ENCODE measurements at places on chromosomes 5 and 9.

GRCh38 chr9:135281791-135282737 lies 194.6 kb downstream of the OLFM1 start:
- peak; percentile 34 for DNase-seq

DNA sequence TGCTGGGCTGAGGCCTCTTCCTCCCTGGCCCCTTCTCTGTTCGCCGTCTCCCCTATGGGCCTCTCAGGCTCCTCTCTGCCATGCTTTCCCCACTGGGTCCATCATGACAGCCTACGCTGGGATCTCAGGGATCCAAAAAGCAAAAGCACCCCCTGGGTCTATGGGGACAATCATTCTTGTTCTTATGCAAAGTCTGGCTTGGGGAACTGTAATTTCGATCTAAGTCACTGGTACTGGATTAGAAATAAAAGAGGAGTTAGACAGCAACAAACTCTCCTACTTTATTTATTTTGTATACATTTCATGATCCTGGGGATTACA lies 86.6 kb downstream of the SLC38A9 start:
- no peak for DNase-seq

DNA sequence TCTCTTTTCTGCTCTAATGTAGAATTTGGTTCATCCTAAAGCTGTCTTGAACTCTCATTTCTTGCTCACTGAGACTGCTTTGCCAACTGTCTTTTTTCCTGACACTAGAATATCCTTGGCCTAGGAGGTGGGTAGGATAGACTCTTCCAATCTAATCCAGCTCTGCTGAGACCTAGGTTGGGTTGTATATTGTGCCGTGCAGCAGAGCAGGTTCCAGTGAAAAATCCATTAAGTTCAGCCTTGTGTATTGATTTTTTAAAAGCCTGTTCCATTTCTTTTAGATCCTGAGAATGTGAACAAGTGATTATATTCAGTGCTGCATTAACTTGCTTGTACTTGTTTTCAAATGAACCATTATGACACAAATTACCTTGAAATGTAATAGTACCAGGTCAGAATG lies 539.6 kb downstream of the LRRC70 start:
- DNase-seq, result no peak

- no peak for DNase-seq
Observed at GRCh38 chr9:123370526-123371227, 14.7 kb downstream of the CRB2 start.

DNA sequence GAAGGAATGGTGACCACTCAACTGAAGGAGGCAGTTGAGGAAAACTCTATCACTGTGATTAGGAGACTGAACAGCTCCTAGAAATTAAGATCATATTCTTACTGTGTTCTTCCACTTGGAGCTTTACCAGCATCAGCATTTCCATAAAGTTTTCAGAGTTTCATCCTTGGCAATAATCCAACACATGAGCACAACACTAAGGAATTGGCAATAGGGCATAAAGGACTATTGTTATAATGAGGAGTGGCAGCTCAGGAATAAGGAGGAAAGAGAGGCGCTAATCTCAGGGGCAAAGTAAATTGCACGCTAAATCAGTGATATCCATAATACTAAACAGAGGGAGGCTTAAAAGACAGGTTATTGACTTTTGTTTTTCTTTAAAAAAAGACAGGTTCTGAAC lies 338.9 kb downstream of the EFNA5 start:
- DNase-seq, result peak; percentile 41

DNA sequence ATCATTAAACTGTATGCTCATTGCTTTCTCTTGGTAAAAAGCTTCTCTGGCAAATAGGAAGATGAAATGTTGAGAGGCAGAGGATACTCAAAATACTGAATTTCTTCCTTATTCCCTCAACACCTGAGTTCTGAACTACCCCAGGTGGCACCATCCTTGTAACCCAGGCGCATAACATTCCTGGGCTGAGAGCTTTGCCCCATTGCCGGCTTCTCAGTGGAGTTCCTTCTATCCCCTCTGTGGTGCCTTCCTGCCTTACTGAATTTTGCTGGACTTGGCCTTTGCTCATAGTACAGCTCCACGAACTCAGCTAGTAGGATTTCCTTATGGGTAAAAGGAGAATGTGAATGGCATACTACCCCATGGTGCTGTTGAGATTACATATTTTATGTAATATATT lies 54.7 kb downstream of the BASP1 start:
- no peak for DNase-seq

DNA sequence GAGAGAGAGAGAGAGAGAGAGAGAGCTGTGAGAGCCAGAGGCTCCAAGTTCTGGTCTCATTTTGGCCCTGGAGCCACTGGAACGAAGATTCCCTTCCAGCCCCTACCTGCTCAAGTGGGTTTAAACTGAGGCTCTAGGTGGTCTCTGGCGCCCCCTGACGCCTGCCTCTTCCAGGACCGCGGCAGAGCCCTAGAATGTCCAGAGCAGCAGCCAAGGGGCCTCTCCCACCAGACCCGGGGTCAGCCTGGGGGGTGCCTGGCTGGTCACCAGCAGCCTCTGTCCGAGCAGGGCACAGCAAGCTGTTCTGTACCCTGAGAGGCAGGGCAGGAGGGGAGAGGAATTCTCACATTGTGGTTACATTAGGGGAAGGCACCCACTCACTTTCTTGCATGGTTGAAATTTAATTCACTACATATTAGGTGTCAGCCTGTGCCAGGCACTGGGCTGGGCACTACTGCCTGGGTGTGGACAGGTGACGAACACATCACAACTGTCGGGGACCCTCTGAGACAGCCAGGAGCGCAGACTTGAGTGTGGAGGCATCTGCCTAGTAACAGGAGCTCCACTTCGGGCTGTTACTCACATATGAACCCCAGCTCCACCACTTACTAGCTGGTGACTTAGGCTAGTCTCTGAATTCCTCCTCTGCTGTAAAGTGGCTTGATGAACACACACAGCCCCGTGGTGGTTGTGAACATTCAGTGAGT lies 44.5 kb downstream of the AMBP start:
- peak; percentile 39 for DNase-seq

DNA sequence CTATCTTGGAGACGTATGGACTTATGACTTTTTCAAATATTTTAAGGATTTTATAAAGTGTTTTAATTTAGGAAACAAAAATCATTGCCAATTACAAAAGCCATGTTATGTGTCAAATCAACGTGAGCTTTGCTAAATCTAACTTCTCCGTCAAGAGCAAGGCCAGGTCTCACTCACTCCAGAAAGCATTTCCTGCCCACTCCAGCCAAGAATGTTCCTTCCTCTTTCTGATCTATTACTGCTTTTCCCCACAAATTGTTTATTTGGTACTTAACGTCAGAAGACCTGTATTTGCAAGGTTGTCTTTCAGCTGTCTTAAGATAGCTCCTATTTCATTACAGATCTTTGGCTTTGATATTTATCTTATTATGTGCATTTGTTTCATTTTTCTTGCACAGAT lies 193.5 kb upstream of the HAPLN1 start:
- peak; percentile 67 for DNase-seq

- no peak for DNase-seq
Observed at GRCh38 chr9:75712700-75713099, 177.8 kb upstream of the PCSK5 start.

GRCh38 chr5:54457094-54457862 lies 1.8 kb downstream of the HSPB3 start:
- peak; percentile 62 for DNase-seq

DNA sequence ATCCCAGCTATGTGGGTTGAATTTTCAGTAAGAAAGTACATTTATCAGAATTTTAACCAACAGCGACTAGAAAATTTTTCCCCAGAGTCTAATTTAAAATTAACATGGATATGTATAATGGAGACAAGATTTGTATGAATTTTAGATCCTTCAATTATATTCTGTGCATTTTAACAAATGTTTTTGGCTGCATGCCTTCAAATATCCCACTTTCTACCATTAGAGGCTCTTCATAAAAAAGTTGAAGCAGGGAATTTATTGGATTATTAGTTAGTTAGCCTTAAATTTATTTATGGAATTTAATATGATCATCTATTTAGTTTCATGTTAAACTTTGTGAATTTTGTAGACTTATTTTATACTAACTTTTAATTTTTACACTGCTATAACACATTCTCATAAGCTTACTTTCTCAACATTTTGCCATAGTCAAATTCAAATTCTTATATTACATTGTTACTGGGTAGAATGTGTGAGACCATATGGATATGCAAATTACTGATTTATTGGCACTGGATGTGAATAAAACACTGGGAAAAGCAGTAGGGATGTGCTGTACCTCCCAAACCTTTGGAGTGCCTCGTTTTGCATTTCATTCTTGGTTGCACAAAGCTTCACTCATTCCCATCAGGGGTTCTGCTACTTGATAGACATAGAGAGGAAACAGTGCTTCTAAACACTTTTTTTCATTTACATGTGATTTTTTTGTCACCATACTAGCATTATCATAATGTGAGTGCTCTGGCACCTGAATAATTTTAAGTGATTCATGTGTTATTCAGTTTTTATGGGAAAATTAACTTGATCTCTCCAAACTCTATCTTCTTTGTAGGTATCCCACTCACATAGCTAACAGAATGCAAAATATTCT lies 491.8 kb upstream of the COX7C start:
- DNase-seq, result no peak

DNA sequence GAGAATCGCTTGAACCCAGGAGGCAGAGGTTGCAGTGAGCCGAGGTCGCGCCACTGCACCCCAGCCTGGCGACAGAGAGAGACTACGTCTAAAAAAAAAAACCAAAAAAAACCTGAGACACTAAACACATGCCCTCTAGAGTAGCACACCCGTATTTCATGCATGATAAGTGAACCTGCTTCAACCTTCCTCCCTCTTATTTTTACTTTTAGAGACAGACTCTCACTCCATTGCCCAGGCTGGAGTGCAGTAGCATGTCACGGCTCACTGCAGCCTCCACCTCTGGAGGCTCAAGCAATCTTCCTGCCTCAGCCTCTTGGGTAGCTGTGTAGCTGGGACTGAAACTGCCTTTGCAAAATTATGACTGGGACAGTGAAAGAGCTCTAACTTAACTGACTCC lies 17.6 kb upstream of the NANS start:
- DNase-seq, result no peak

- DNase-seq, result no peak
Observed at GRCh38 chr5:149870232-149870631, 74.4 kb downstream of the PDE6A start.

DNA sequence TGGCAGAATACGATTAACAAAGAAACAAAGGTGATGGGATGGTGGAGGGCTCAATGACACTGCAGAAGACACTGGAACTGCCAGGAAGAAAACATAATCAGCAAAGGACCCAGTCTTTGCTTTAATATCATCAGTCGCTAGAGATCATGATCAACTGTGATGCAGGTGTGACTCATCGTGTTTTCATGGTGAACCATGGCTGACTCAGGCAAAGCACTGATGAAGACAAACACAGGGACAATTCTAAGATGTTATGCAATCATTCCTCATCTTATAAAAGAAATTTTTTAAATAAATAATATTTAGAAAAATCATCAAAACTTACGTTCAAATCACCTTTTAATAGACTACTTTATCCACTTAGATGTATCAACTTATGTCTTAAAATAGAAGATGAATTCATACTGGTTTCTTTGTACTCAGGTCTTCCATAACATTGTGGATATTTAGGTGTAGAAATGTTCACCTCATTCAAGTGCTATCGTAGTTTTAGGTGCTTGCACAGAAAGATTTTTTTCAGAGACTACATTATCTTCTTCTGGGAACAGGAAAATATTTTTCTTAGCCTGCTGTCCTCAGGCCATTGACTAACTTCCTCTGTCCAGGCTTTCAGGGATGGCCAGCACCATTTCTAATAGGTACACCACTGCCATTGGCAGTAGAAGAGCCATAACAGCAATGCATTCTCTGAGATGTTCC lies 673.4 kb upstream of the MEF2C start:
- peak; percentile 34 for DNase-seq

DNA sequence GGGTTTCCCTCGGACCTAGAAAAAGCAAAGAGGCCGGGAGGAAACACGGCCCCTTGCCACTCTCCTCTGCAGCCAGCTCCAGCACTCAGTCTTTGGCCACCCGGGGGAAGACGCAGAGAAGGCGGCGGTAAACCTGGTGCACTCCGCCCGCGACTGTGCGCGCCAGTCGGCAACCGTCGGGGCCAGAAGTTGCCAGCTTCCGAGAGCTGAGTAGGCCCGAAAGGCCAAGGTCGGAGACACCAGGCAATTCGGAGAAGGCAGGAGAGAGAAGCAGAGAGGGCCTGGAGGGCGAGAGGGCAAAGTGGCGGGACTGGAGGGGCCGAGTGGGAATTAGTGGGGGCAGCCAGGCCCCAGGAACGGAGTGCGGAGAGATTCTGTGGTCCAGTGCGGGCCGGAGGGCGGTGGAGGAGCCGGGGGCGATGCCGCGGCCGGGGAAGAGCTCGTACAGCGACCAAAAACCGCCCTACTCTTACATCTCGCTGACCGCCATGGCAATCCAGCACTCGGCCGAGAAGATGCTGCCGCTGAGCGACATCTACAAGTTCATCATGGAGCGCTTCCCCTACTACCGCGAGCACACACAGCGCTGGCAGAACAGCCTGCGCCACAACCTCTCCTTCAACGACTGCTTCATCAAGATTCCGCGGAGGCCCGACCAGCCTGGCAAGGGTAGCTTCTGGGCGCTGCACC lies at the start of gene FOXB2:
TSS of gene FOXB2 (plus strand) at position 420 of the 690 bp plus-strand sequence. CDS start at position 420, 0 bp downstream.
- no peak for DNase-seq

DNA sequence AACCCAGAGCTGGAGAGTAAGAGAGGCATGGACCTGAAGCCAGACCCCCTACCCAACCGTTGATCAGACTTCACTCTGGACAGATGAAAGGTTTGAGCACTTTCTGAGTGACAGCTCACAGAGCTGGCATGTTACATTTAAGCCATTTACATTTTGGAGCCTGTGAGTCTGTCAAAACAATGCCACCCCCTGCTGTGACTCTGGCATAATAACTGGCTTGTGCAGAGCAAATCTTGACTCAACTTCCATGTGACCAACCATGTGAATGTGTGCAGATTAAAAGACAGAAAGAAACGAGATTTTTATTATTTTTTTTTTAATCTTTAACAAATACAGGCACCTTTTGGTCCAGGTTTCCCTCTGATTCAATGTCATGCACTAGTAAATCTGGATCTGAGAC lies 48.5 kb downstream of the MFAP3 start:
- no peak for DNase-seq

- peak; percentile 61 for DNase-seq
Observed at GRCh38 chr5:52989781-52990527, 802 bp downstream of the ITGA2 start.

DNA sequence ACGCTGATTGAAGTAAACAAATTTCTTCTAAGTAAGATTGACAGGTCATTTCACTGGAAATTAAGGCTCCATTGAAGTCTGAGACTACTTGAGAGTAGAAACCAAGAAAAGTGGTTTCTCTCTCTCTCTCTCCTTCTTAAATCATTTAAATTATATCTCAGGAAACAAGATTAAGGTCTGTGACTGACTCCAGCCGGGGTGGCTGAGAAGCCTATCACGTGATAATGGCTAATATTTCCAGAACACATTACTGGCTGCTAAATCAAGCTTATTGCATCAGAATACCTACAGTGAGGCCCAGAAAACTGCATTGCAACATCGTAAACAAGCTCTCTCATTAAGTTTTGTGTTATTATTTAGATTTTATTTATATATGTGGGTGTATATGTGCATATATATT lies 88.4 kb downstream of the PTCD2 start:
- peak; percentile 60 for DNase-seq

- DNase-seq, result no peak
Observed at GRCh38 chr5:139795074-139796001, at the start of gene PSD2. Gene PSD2 (plus strand): TSS chr5:139795808. CDS start chr5:139809441, 13,633 bp downstream.

Measured in cardiac fibroblast (primary cell).